ENCODE measurements at places on chromosomes 7 and 10.

GRCh38 chr7:91847876-91848588 lies 32.5 kb downstream of the MTERF1 start:
- no peak for DNase-seq

DNA sequence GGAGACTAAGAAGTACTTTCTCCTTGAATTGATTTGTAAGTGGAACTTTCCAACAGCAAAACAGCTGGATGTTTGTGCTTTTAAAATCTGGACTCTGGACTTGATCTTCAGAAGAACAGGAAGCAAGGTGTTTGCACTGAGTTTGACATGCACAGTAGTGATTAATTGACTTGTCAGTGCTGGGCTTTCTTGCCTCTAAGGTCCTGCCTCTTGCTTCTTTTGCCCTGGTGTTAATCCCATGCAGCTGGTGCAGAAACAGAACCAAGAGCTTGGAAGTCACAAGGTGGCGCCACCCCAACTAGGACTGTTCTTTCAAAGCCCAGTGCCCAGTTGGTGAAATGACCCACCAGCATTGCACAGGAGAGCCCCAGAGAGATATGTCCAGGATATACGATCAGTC lies 66.8 kb upstream of the SEPHS1 start:
- DNase-seq = peak; percentile 16

- DNase-seq = no peak
Observed at GRCh38 chr7:53812135-53812534, 730.0 kb upstream of the VSTM2A start.

GRCh38 chr7:136130511-136131303 lies 153.5 kb upstream of the MTPN start:
- DNase-seq = no peak

DNA sequence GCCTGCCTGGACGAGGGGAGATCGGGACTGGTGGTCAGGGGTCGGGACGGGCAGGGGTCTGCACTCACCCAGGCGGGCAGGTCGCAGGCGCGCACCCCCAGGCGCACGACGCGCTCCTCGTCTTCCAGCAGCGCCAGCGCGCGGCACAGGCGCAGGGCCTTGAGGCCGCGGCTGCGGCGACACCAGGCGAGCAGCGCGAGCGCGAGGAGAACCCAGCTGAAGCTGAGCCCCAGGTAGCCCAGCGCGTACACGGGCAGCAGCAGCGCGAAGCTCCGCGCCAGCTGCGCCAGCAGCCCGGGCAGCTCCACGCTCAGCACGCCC lies 328 bp downstream of the ESYT2 start:
- peak; percentile 84 for DNase-seq

DNA sequence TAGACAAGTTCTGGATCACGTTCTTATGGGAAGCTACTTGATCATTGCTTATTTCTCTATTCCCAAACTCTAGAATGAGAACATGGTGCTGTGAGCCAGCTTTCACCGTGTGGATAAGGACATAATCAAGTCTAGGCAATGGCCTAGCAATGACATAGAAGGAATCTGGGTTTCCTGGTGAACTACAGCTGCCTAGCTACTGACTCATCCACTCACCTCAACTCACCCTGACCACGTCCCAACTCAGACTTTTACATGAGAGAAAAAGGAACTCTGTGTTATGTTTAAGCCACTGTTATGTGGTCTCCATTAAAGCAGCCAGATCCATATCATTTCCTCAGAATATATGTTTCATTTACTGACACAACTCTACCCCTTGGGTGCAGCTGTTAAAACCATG lies 18.8 kb upstream of the MET start:
- DNase-seq = peak; percentile 57

- no peak for DNase-seq
Observed at GRCh38 chr7:157932498-157933218, 595.9 kb downstream of the DNAJB6 start.

DNA sequence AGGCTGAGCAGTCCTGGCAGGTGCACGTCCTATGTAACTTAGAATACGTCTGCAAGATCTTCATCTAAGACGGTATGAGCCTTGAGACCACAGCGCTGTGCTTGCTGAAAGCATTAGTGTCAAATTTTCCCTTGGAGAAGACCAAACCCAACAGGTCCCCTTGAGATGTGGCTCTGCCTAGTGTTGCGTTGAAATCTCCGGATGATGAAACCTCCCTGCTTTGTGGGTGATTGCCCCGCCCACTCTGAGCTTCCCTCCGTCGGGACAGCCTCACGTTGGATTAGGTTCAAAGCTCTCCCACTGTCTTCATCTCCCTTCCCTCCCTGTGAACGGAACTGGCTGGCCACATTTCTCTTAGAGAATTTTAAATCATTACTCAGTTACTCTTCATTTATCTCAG lies 102.0 kb downstream of the ADARB2 start:
- no peak for DNase-seq

DNA sequence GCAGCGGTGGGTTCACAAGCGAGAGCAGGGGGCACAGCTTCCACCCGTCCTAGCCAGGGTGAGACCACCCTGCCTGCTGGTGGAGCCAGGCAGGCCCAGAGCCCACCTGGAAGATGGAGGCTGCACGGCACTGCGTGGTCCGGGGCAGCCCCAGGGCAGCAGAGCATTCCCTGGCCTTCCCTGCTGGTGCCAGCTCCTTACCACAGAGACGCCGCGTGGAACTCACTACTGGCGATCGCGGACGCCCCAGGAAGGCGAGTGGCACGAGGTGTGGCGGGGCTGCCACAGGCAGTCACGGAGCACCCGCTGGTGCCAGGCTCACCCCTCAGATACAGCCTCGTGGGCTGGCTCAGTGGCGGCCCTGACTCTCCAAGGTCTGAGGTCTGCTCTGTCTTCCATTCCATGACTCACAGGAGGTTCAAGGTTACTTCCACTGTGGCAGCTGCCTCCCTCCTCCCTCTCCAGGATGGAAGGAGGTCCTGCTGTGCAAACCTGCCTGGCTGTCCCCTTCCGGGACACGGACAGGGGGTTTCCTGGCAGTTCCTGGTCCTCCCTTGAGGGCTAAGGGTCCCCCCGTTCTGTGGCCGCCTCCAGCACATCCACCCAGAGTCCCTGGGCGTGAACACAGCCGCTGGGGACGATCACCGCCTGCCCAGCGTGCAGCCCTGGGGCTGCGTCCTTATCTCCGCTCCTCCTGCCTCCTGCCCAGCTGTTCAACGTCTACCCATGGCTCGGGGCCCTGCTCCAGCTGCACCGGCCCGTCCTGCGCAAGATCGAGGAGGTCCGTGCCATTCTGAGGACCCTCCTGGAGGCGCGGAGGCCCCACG lies 3.1 kb downstream of the CYP2W1 start:
- peak; percentile 58 for DNase-seq

- peak; percentile 87 for DNase-seq
Observed at GRCh38 chr10:110207011-110207804, at the start of gene MXI1. Gene MXI1 (plus strand): TSS chr10:110207605. CDS start chr10:110207809, 204 bp downstream.

DNA sequence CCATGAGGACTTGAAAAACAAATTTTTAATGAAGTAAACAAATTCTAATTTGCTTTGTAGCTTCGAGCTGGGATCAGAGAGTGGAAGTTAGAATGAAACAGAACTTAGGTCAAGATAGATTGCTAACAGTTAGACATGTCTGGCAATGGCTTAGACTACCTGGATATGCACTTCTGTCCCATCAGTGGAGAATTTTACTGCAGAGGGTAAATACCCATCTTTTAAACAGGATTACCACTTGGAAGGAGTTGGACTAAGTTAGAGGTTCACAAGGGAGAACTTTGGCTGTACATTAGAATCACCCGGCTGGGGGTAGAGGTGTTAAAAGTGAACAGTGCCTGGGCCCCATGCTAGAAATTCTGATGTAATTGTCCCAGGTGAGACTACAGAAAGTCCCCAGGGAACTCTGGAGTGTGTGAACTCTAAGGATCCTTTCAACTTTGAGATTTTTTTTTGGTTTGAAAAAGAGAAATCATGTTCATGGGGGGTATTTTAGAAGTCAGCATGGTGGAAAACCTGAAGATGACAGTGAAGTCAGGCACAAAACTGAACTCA lies 35.5 kb downstream of the ENTPD1 start:
- DNase-seq = no peak

GRCh38 chr10:79936625-79937615 lies 12.0 kb downstream of the SFTPD start:
- DNase-seq = no peak

DNA sequence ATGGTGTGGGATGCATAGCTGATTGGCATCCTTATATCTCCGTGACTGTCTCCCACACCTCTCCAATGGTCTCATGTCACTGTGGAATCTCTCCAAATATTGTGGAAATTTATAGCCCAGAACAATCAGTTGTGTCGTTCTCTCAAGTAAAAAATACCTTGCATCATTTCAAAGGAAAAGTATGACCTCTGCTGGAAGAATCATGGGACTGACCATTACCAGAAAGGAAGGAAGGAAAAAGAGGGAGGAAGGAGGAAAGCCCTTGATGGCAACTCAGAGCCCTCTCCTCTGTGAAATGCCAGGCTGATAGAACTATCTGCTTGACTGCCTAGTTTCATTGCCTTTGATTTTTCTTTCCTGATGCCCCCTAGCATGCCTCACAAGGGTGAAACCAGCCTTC lies 76.3 kb downstream of the FOXI2 start:
- DNase-seq = no peak

DNA sequence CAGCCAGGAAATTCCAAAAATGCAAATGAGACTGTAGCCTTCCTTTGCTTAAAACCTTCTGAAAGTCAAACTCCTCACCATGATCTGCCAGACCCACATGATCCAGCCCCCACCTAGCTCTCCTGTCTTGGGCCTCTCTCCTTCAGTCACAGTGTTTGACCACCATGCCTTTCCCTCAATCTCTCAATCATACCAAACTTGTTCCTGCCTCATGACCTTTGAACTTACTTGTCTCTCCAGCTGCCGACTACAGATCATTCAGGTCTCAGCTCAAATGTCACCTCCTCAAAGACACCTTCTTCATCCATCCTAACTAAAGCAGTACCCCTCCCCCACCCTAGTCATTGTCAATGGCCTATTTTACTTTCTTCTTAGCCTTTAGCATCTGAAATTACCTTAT lies 9.3 kb upstream of the ADD3 start:
- DNase-seq = no peak

DNA sequence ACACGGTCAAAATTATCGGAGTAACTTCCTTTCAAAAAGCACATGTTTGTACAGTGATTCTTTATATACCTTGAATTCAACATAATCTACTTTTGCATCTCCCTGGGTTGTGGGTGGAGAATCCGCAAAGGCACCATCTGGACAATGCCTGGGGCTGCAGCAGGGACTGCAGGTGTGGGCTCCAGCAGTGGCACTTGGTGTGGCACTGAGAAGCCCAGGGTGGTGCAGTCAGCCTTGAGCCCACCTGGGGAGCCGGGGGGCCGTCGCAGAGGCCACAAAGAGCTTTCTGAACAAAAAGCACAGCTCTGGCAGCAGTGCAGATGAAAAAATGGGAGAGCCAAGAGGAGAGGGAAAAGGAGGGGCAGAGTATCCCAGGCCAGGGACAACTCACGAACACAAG lies 22.2 kb downstream of the PARD3 start:
- DNase-seq = no peak

DNA sequence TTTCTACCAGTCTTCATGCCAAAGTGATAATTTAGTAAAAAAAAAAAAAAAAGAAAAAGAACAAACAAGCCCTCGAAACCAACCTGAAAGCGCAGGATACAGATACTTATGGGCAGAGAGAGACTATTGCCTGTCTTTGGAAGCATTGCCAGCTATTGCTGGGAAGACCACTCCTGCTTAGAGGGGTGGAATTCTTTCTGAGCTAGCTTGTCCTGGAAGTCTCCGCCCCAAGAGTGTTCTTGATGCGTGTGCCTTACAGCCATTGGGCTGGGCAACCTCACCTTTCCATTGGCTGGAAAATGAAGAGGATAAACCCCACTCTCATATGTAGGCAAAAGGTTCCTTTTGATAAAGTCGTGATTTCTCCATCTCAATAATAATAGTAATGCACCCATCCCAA lies 19.9 kb upstream of the INSYN2A start:
- no peak for DNase-seq

- no peak for DNase-seq
Observed at GRCh38 chr7:110827936-110828335, 263.0 kb upstream of the LRRN3 start.

DNA sequence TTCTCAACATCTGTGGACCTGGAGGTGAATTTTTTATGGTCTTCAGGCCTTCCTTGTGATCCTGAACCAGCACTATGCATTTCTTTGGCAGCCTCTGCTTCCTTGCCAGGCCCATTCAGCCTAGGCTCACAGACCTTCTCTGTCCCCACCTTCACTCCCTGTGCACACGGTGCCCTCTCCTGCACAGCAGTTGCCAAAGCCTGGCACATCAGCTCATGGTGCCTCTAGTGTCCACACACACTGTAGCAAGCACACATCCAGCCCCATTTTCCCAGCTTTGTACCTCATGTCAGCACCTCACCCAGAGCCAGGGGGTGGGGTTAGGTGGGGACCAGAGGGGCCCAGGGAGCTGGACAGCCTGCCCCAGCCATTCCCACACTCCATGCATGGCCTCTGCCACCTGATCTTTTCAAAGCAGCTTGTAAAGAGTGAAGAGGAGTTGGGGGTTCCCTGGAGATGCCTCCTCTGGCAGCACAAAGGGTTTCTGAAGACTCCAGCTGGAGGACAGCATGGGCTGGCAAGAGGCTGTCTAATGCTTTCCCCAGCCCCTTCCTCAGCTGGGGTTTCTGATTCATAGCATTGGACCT lies 57.9 kb upstream of the TMEM72 start:
- peak; percentile 74 for DNase-seq

DNA sequence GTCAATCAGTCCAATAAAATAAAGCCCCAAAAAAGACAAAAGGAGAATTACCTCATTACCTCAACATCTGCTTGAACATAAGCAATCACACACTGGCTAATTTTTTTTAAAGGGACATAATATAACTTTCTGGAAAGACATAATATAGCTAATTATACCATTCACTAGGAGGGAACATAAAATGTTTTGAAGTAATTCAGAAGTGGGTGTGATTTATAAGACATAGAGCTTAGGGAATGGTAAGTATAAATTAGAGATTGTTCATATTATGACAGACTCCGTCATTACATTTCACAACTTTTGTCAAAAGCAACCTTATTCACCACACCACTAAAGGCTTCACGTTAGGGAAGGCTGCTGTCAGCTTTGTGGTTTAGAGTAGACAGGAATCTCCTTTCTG lies 3.8 kb downstream of the SHTN1 start:
- DNase-seq = no peak
